ENCODE measurements at places on chromosomes 1 and 21.

DNA sequence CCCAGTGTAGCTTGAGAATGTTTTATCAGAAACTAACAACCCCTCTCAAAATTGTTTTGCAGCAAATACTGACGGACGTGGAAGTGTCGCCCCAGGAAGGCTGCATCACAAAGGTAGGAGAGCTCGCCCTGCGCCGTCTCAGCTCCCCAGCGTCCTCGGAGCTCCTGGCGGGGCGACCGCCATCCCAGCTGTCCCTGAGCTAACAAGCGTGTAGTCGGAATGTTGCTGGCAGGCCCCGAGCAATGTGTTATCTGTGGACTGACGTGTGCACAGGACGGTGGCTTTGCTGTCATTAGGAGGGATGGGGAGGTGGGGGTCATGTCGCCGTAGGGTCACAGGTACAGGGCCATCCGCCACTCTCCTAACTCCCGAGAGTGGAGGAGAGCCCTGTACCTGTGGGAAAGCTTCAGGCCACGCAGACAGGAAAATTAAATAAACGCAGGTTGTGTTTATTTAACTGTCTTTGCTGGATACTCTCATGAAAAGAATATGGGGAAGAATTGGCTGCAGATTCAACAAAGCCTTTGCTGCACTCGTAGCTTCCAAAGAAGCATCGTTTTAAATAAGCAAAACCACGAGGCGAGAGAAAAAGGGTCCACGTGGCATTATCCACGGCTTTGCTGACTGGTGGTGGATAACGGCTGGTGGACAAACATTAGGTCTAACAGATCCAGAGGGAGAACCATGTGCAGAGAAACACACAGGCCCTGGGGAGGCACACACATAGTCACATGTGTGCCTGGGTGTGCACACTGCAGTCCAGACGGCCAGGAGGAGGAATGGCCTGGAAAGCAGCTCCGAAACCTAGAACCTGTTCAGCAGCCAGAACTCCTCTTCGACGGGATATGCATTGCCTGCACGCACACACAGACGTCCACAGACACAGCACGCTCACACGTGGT, 175.3 kb downstream of the PRDM16 start:
- no peak for DNase-seq

GRCh38 chr1:8384577-8384976, 66.7 kb downstream of the SLC45A1 start:
- DNase-seq = no peak

DNA sequence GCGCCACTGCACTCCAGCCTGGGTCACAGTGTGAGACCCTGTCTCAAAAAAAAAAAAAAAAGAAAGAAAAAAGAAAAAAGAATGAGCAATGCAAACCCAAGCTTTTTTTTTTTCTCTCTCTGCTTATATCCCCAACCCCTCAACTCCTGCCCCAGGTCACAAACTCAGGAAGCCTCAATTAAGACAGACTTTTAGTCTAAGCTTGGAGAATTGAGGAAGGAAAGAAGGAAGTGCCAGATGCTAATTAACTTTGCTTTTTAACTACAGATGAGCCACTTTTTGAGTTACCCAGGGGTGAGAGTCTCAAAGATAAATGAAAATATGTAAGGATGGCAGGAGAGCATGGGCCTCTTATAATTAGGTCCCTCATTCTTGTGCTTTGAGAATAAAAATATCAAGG, 33.3 kb downstream of the PIK3CD start:
- DNase-seq = no peak

DNA sequence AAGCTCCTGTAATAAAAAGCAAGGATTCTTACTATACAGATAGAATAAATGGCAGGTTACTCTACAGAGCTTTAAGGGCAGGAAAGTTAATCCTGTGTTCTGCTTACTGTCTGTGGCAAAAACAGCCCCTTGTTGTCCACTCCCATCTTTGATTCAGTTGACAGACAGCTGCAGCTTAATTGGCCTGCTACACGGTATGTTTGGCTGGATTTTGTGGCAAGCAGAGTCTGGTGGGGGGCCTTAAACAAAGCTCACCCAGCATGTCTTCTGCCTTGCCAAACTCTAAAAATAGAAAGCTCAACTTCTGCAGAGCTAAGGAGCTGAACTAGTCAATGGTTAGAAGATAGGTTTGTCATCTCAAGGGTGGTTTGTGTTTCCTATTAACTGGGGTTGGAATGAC, 407.2 kb downstream of the HLX start:
- DNase-seq = no peak

GRCh38 chr1:2415801-2416208, 3.4 kb upstream of the PEX10 start:
- peak; percentile 23 for DNase-seq

DNA sequence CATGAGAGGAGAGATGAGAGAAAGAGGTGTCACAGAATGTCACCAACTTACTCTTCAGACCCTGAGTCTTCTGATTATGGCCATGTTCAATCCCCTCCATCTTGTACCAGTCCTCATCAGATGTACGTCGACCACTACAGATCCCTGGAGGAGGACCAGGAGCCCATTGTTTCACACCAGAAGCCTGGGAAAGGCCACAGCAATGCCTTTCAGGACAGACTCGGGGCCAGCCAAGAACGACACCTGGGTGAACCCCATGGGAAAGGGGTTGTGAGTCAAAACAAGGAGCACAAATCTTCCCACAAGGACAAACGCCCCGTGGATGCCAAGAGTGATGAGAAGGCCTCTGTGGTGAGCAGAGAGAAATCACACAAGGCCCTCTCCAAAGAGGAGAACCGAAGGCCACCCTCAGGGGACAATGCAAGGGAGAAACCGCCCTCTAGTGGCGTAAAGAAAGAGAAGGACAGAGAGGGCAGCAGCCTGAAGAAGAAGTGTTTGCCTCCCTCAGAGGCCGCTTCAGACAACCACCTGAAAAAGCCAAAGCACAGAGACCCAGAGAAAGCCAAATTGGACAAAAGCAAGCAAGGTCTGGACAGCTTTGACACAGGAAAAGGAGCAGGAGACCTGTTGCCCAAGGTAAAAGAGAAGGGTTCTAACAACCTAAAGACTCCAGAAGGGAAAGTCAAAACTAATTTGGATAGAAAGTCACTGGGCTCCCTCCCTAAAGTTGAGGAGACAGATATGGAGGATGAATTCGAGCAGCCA, 8.0 kb downstream of the ELOA start:
- DNase-seq = no peak

DNA sequence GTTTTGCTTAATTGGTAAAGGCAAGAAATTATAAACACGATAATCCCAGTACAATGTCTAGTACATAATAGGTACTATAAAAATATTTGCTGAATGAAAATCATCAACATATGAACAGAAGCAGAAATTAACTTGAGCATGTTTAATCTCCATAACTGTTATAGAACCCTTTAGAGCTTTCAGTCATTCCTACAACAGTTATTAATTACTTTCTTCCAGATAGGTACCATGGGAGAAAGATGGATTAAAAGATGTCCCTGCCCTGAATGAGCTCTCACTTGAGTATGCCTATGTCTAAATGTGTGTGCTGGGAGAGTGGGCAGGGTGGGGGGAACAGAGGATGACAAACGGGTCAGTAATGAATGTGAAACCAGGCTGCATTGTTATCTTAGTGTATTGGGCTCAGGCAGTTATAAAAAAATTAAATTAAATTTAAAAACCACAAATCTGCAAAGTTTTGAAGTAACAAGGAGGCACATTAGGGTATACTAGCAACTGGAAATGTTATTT, 2.4 kb downstream of the EPS15 start:
- DNase-seq = no peak

GRCh38 chr1:230127105-230128054, 60.3 kb downstream of the GALNT2 start:
- no peak for DNase-seq

DNA sequence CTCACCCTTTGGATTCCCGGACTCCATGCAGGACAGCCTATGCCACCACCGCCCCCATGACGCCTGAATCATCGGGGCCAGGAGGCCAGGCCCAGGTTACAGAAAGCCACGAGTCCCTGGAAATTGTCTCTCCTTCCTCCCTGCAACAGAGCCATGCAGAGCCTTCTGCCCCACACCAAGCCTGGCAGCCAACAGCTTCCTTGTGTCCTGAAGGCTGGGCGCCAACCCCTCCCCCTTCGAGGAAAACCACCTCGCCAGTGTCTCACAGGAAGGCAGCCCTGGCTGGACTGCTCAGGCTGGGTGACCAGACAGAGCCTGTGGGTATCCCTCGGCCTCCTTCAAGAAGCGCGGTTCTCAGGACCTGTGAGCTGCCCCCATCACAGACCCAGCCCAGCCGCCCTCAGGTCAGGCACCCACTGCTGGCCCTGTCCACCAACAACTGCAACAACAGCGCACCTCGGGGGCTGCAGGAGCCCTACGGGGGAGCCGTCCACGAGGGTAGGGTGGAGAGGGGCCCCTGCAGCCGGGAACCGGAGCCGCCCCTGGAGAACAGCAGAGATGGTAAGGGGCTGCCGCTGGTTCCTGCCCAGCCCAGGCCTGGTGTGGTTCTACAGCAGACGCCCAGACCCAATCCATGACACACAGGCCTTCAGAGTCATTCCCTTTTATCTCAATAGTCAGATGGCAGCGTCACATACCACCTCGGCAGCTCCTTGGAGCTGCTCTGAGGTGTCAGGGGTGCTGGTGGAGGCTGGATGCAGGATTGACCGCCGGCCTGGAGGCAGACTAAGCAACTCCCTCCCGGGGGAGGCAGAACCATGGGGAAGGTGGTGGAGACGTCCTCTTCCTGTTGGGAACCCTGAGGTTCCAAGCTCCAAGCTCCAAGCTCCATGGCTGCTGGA, 23.7 kb downstream of the KIAA1614 start:
- DNase-seq = no peak

GRCh38 chr1:15272009-15272781, 25.2 kb downstream of the FHAD1 start:
- DNase-seq = no peak

- no peak for DNase-seq
Measured at GRCh38 chr1:5991381-5992025, 722 bp downstream of the NPHP4 start.

DNA sequence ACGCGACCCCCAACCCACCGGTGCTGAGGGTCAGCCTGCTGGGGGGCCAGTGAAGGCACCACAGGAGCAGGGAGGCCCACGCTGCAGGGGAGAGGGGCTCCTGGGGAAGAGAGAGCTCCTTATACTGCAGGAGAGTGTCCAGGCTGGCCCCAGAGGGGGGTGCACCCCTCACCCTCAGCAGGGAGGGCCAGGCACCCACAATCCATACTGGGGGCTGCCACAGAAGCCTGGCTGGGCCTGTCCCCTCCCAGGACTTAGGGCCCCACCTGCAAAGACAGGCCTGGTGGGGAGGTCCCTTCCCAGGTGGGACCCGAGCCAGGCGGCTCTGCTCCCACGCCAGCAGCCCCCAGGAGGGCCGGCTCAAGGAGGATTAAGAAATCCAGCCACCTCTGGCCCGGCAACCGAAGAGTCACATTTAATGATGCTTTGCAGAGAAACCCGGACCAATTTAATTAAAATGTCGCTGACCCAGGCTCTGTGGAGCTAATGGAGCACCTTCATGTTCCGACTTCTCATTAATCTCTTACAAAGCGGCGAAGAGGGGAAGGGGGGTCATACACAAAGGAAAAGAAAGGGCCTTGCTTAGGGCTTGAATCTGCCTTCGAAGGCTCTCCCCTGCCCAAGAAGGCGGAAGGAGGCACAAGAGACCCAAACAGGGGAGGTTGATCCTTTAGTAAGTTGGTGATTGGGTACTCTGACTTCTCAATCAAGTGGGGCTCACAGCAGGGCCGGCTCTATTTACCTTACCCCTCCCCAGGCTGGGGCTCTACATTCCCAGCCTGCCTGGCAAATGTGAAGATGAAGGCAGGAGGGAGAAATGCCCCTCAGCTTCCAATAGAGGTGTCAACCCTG, 25.0 kb downstream of the WNT9A start:
- DNase-seq = no peak

- DNase-seq = no peak
Measured at GRCh38 chr1:234617131-234617985, 7.4 kb upstream of the IRF2BP2 start.

GRCh38 chr1:177448652-177449357, 278.0 kb downstream of the BRINP2 start:
- no peak for DNase-seq

DNA sequence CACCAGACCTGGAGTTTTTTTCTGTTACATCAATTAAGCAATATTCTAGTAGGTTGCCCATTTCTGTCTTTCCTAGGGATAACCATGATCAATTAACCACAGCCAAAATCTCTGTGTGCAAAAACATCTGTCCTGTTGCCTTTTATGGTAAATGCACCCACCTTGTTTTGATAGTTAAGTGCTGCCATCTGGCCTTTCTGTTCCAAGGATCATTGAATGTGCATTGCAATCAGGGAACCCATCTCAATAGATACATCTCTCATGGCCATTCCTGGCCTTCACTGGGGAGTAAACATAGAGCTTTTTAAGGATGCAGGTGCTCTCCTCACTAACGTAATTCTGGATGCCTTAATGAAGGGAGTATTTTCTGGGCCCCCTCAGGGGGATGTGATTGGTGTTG, 111.8 kb upstream of the KIAA1614 start:
- no peak for DNase-seq

DNA sequence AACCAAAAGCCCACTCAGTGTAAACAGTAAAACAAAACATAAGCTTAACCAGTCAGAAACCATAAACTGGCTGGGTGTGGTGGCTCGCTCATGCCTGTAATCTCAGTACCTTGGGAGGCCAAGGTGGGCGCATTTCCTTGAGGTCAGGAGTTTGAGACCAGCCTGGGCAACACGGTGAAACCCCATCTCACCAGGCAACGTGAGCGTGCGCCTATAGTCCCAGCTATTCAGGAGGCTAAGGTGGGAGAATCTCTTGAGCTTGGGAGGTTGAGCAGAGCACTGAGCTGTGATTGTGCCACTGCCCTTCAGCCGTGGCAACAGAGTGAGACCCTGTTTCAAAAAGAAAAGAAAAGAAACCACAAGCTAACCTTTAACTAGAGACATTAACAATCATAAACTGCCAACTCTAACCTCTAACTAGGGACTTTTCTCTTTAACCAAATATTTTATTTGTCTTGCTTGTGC, 13.1 kb upstream of the PRRC2C start:
- no peak for DNase-seq

GRCh38 chr1:29417971-29418370, 181.6 kb downstream of the PTPRU start:
- no peak for DNase-seq

GRCh38 chr1:162497104-162497722, 405 bp upstream of the UHMK1 start:
- no peak for DNase-seq

DNA sequence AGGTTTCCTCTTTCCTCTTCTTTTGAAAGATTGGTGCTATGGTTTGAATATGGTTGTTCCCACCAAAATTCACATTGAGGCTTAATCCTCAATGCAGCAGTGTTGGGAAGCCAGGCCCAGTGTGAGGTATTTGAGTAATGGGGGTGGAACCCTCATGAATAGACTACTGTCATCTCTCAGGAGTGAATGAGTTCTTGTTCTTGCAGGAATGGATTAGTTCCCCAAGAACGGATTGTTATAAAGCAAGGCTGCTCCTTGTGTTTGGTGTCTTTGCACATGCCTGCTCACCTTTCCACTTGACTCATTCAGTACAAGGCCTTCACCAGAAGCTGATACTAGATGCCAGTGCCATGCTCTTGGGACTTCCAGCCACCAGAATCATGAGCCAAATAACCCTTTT, 223.2 kb downstream of the BACH1 start:
- no peak for DNase-seq

GRCh38 chr21:35488946-35489345, 439.8 kb upstream of the RUNX1 start:
- DNase-seq = no peak

Measured in stimulated activated CD8-positive, alpha-beta memory T cell treated with anti-CD3 and anti-CD28 coated beads, Interleukin-4, amount 100 ng/mL, for 1 hour (primary cell).